NCI-H2107 (cell line): ENCODE measurements at places on chromosomes 13 and 19.

GRCh38 chr13:51524829-51525566, 59.3 kb upstream of the WDFY2 start:
- DNase-seq = no peak

- no peak for DNase-seq
These were observed 591.4 kb downstream of the FGF9 start for GRCh38 chr13:22262001-22262885.

- DNase-seq = no peak
These were observed 15.2 kb downstream of the EPN1 start for GRCh38 chr19:55690109-55690768.

DNA sequence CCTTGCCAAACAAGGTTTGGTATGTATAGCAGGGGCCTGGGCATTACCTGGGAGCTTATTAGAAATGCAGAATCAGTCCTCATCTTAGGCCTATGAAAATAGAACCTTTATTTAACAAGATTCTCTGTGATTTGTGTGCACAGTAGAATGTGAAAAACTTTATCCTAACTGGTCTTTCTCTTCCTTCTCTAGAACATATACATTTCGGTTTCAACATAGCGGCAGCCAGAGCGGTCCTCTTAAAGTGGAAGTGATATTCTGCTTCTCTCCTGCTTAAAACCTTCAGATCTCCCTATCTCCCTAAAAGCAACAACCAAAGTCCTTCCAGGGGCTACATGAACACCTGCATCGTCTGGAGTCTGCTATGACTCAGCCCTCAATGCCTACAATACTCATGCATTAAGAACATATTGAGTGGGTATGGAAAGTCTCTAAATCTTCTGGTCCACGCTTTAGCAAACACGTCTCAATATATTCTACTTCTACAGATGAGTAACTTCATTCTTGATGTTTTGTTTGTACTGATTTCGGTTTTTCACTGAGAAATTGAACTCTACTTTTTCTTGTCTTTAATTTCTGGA, 84.5 kb downstream of the SPRY2 start:
- DNase-seq = no peak

DNA sequence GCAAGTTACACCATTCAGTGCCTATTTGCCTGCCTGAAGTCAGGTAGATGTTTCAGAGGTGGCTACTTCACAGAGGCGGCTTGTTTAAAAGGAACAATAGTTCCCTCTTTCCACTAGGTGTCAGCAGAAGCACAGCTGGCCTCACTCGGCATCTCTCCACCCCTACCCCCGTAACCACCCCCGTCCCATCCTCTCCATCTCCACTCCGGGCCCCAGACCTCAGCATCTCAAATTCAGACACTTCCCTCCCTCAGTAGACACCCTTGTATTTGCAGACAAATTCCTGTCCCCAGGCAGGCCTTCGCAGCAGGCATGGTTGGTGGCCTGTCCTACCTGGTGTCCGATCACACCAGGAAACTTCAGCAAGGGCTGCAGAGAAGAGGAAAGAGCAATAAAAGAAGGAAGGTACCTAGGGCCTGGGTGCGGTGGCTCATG, 9.1 kb upstream of the DPP9 start:
- DNase-seq = no peak

- no peak for DNase-seq
These were observed 27.3 kb downstream of the TM9SF2 start for GRCh38 chr13:99528547-99528946.

DNA sequence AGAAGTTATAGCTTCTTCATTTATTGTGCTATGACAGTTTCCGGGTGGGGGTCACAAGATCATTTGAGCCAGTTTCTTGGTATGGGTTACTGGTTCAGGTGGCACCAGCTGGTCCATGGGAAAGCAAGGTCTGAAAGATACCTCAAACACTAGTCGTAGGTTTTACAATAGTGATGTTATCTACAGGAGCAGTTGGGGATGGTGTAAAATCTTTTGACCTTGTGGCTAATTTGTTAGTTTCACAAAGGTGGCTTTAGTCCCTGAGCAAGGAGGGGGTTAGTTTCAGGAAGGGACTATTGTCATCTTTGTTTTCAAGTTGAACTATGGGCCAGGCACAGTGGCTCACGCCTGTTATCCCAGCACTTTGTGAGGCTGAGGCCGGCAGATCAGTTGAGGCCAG, 24.6 kb downstream of the CHST8 start:
- no peak for DNase-seq

GRCh38 chr19:38977445-38978325, 2.1 kb upstream of the FBXO17 start:
- DNase-seq = no peak

DNA sequence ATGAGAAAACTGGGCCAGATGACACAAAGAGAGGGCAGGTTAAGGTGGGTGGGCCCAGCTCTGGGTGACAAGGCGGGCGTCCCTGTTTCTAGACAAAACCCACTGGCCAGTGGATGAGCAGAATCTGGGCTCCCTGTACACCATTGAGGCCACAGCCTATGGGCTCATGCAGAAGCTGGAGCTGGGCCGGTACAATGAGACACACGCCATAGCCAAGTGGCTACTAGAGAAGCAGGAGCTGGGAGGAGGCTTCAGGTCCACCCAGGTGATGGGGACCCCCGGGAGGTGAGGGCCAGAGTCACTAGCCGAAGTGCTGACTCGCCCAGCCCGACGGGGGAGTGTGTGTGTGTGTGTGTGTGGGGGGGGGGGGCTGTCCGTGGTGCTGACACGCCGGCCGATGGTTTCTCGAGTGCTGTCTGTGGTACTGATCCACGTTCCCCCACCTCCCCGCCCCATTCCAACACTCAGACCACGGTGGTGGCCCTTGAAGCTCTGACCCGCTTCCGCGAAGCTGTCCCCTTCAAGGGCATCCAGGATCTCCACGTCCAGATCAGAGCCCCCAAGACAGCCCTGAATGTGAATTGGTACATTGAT, 24.3 kb upstream of the SHFL start:
- DNase-seq = no peak

- DNase-seq = no peak
These were observed 59.4 kb upstream of the FARP1 start for GRCh38 chr13:98083507-98083906.

DNA sequence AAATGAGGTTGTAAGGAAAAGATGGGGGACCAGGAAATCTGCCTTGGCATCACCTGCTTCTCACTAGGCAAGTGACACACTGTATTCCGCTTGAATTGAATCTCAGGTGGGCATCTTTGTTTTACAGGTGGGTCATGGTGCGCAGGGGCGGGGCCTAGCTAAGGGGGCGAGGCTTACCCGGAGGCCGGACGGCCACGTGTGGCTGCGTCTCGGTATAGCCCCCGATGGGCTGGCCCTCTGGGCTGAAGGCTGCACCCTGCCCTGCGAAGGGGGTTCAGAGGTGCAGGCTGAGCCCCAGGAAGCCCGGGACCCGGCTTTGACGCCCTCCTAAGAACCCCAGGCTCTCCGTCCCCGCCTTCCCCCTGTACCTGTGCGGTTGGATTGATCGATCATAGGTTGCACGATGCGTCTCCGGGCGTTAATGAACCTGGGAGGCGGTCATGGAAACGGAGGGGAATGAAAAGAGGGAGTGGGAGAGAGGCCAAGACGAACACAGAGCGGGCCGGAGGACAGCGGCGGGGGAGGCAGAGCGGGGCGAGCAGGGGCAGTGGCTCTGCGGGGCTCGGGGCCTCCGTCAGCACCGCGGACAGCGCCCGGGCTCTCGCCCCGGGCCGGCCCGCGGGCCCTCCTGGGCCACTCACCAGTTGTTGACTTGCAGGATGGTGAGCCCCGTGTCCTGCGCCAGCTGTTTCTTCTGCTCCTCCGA, 12.5 kb downstream of the MEIS3 start:
- no peak for DNase-seq

- DNase-seq = no peak
These were observed 1.7 kb downstream of the CATSPERG start for GRCh38 chr19:38337360-38337653.

DNA sequence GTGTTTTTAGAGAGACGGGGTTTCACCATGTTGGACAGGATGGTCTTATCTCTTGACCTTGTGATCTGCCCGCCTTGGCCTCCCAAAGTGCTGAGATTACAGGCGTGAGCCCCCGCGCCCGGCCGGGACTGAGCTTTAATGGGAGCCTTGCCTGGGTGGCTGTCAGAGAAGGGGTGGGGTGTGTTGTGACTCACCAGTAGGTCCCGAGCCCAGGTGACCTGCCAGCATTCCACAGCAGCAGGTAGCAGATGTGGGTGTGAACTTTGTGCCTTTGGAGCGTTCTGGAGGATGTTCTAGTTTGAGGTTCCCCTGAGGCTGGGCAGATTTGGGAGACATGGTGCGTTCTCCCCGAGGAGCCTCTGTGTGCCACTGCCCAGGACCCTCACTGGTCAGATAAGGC, 7.1 kb upstream of the EPN1 start:
- no peak for DNase-seq

- DNase-seq = no peak
These were observed 28.7 kb upstream of the SLC7A10 start for GRCh38 chr19:33254245-33254824.
